ENCODE measurements at places on chromosomes 13 and 19.

DNA sequence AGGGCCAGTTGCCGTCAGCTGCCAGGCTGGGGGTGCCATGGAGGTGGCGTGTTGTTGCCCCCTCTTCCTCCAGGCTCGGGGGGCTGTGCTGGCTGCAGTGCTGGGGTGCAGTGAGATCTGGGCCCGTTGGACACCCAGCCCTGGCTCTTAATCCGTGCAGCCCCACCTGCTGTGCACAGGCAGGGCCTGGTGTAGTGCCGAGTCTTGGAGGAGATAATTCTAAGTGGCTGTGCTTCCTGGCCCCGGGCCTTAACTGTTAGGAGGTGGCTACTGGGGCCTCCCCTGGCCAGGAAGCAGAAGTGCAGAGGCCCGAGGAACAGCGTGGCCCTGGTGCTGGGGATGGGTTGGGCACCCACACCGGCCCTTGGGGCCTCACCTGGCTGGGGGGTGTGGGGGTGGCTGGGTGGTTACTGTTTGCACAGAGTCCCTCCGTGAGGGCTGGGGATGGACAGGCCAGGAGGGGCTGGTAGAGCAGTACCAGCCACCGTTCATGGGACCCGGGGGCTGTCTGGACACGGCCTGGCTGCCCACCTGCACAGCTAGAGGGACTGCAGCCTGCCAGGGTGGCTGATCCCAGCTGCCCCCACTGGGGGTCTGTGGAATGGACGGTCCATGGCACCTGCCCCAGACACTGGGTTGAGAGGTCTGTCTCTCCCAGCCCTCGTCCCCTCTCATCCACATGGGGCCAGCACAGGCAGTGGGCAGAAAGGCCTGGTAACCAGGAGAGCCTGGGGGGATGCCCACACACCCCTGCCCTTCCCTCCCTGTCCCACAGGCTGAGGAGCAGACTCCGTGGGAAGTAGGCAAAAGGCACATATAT, 3.3 kb downstream of the GPX4 start:
- no peak for DNase-seq

DNA sequence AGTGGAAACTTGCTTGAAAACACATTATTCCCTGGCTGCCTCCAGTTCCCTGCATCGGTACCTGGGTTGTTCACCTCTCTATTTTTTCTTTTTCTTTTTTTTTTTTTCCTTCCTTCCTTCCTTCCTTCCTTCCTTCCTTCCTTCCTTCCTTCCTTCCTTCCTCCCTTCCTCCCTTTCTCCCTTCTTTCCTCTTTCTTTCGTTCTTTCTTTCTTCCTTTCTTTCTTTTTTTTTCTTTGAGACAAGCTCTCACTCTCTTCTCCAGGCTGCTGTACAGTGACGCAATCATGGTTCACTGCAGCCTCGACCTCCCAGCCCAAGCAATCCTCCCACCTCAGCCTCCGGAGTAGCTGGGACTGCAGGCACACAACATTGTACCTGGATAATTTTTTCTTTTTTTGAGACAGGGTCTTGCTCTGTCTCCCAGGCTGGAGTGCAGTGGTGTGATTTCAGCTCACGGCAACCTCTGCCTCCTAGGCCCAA, 3.4 kb upstream of the RASAL3 start:
- no peak for DNase-seq

DNA sequence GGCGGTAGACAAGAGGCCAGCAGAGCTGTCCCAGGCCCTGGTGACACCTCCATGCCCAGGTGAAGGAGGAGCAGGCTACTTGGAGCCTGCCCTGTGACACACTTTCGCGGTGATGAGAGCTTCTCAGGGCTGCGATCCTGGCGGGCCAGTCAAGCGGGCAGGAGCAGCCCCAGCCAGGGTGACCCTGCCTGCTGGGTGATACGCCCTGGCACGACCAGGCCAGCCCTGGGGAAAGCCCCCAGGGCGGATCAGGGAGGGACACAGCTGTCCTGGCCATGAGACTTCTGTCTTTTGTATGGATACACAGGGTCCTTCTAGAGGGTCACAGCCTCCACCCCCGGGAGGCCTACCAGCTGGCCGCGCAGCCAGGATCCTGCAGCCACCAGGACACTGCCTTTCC, 13.1 kb downstream of the DNM2 start:
- DNase-seq, result no peak

DNA sequence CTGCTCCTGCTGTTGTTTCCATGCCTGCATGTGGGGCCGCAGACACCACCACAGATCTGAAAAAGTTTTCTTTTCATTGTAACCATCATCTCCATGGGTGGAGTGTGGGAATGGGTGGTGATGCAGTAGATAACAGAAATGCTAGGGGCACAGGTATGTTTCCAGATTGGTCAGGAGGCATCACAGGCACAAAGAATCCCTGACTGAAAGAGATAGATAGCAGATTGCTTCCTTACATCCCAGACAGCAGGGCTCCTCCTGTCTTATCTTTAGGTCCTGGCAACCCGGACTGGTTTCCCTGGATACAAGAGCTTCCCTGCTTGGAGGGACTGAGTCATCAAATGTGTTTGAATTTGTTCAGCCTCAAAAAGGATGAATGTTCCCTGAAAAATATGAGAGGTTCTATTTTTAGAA, 1937.6 kb downstream of the PCDH9 start:
- DNase-seq, result no peak
